CD4-positive, alpha-beta T cell (primary cell): ENCODE measurements at places on chromosomes 2 and 18. TPM values are rescaled to one million over a fixed set of nuclear protein-coding genes. Genes with fewer than 3 reads are reported as not detected.

Gene ALK
- not detected for total RNA-seq

GRCh38 chr2:60271713-60272112, 281.7 kb downstream of the BCL11A start:
- DNase-seq = no peak

DNA sequence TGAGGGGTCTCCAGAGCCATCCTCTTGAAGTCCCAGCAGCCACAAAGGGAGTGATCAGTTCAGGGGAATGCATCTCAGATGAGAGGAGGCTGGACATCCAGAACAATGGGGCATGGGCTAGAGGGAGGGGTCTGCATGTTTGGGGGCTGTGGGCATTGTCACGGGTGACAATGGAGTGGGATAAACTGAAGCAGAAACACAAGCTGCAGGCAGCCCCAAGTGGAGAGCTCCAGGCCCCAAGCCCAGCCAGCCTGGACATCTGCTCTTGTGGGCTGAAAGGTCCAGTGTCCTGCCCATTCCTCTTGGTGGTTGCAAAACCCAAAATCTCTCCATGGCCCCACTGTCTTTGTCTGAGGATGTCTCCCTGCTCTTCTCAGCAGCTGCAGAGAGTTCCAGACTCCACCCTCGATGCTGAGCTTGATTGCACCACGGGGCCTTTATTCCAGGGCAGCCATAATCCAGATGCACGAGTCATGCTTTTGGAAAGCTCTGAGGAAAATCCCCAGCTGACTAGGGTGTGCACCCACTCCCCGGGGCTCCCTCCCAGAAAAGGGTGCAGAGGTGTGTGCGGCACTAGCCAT, 149.4 kb downstream of the TNS1 start:
- no peak for DNase-seq

Gene IL1RL1
- not detected for total RNA-seq

Gene TFCP2L1
- total RNA-seq = 0.17 TPM

Gene KATNAL2
- total RNA-seq = 1.5 TPM
